ENCODE measurements at places on chromosomes 4 and X. TPM values are rescaled to one million over a fixed set of nuclear protein-coding genes. Genes with fewer than 3 reads are reported as not detected.

- H3K27ac ChIP-seq = peak overlapping the region; percentile 99
- H3K4me3 ChIP-seq = peak overlapping the region; percentile 96
- no peaks in the 10 kb centered on the region for H3K27me3 ChIP-seq
- H3K4me1 ChIP-seq = peaks cover 26% of the 10 kb centered on the region
Measured at GRCh38 chrX:123962006-123962467, 531 bp downstream of the STAG2 start.

DNA sequence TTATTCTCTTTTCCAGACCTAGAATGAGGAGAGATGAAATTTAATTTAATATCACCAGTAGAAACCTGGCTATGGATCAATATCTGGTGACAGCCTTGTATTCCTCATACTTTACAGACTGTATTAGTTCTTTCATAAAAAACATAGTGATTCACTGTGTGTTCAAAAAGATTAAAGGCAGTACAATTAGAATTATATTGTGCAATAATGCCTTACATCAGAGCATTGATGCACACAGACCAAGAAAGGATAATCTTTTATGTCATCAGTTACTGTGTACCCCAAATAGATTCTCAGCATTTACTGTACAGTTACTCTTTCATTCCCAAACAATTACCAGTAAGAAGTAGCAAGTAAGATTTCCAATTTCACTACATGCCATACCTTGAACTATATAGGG lies 260.5 kb upstream of the ANXA10 start:
- no peak overlapping the region for H3K4me3 ChIP-seq
- H3K4me1 ChIP-seq = no peaks in the 10 kb centered on the region
- no peak for DNase-seq

DNA sequence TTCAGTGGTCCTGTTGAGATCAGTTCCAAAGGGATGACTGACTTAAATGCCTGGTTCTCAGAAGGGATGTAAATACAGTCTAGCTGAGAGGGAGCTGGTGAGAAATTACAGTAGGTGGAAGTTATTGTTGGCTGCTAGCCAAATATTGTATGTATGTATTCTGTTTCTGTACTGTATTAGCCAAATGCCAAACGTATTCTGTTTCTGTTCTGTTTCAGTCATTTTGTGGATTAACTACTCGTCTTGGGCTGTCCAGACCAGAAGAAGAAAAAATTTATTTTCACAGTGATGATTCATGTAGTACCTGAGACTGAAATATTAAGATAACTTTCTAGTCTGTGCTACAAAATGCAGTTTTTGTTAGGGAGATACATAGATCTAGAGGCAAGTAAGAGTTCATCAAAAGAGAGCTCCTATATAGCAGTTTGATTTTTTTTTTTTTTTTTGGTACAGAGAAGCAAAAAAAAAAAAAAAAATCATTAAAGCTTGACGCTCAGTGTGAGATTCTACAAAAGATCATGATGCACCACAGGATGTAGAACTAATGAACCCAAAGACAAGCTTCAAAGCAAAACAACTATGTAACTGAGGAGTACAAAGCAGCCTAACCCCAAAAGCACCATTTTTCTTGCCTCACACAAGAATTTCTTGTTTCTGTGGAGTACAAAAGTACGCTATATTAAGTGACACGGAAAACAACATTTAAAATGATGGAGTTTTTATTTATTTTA lies 54.8 kb downstream of the CASP6 start:
- H3K36me3 ChIP-seq = peaks cover 20% of the 10 kb centered on the region
- peaks cover 45% of the 10 kb centered on the region for H3K4me1 ChIP-seq

GRCh38 chr4:69781458-69782418 lies 21.3 kb upstream of the SULT1B1 start:
- H3K27ac ChIP-seq = no peak overlapping the region
- H3K36me3 ChIP-seq = peaks cover 1% of the 10 kb centered on the region
- no peaks in the 10 kb centered on the region for H3K27me3 ChIP-seq
- no peak for DNase-seq
- H3K4me1 ChIP-seq = no peaks in the 10 kb centered on the region
- H3K4me3 ChIP-seq = no peak overlapping the region

DNA sequence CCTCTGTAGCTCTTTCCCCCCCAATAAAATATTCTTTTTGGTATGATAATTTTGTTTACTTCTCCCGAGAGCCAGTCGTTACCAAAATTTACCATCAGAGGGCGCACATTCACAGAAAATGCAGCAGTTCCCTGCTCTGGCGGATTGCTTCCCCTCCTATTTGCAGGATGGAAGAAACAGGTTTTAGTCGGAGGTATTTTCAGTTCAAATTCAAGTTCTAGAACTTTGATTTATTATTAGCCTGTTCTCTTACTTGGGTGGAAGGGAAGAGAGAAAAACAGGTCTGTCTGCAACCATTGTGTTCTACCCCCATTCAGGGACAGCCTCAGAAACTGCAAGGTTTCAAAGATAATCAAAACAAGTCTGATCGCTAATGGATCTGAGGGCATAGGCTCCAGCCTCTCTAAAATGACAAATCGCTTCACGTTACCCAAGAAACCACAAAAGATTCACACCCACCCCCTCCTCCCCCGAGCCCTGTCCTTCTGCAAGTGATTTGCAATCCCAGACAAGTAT lies 263.8 kb upstream of the RPS6KA3 start:
- no peak overlapping the region for H3K27ac ChIP-seq
- no peaks in the 10 kb centered on the region for H3K36me3 ChIP-seq
- peaks cover 2% of the 10 kb centered on the region for H3K4me1 ChIP-seq

CT45A3 gene
- not detected for total RNA-seq

DNA sequence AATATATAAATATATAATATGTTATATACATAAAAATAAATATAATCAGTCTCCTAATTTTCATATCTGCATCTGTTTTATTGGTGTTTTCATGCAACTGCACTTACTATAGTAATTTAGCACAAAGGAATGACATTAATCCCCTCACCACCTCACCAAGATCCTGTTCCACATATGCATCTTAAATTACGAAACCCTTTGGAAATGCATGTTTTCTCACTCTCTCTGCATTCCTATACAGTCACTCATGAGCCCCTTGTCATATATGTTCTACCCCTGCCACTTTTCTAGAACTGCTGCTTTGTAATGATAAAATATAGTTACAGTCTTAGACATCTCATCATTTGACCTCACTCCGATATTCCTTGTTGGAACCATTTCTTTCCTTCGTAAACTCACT lies 728.7 kb upstream of the SLIT2 start:
- no peak overlapping the region for H3K4me3 ChIP-seq
- H3K27ac ChIP-seq = no peak overlapping the region
- DNase-seq = no peak
- no peaks in the 10 kb centered on the region for H3K4me1 ChIP-seq
- no peaks in the 10 kb centered on the region for H3K36me3 ChIP-seq

- no peak overlapping the region for H3K4me3 ChIP-seq
- H3K27me3 ChIP-seq = no peaks in the 10 kb centered on the region
- H3K4me1 ChIP-seq = peaks cover 20% of the 10 kb centered on the region
- no peaks in the 10 kb centered on the region for H3K36me3 ChIP-seq
- H3K27ac ChIP-seq = no peak overlapping the region
- peak; percentile 59 for DNase-seq
Measured at GRCh38 chr4:98794565-98795205, 134.2 kb downstream of the EIF4E start.

- DNase-seq = no peak
- no peak overlapping the region for H3K4me3 ChIP-seq
- H3K36me3 ChIP-seq = no peaks in the 10 kb centered on the region
- H3K27ac ChIP-seq = no peak overlapping the region
Measured at GRCh38 chr4:169051761-169052593, 41.9 kb upstream of the CBR4 start.

- no peaks in the 10 kb centered on the region for H3K27me3 ChIP-seq
- no peaks in the 10 kb centered on the region for H3K36me3 ChIP-seq
- no peak overlapping the region for H3K27ac ChIP-seq
- H3K4me1 ChIP-seq = no peaks in the 10 kb centered on the region
Measured at GRCh38 chr4:19438233-19438632, 813.5 kb upstream of the SLIT2 start.

DNA sequence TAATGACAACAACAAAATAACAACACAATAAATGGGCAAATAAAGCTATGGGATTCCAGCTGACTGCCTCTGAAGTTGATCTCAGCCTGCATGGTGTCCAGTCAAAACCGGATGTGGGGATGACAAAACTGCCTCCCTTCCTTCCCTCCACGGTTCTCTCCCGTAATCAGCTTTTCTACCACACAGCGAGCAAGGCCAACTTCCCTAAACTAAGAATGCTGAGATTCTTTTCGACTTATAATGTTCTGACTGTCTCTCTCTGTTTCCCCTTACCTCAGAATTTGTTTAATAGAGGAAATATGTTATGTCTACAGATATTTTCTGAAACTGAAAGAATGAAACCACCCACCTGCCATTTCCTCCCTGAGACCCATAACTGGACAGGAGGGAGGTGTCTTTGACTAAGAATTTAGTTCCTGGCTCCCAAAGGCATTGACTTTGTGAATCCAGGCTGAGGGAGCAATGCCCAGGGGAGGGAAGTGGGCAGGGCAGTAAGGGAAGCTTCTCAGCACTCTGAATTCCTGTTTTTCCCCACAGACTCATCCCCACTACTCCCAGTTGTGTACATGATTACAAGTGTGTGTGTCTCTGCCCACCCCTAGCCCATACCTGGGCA lies 1.0 kb upstream of the TLR1 start:
- DNase-seq = peak; percentile 70
- H3K27me3 ChIP-seq = no peaks in the 10 kb centered on the region
- H3K4me1 ChIP-seq = peaks cover 30% of the 10 kb centered on the region
- peaks cover 20% of the 10 kb centered on the region for H3K36me3 ChIP-seq
- peak overlapping the region; percentile 69 for H3K4me3 ChIP-seq

GRCh38 chrX:38249965-38250364 lies 29.3 kb upstream of the SRPX start:
- no peak overlapping the region for H3K27ac ChIP-seq
- H3K36me3 ChIP-seq = no peaks in the 10 kb centered on the region
- no peaks in the 10 kb centered on the region for H3K4me1 ChIP-seq
- no peaks in the 10 kb centered on the region for H3K27me3 ChIP-seq
- no peak for DNase-seq

DNA sequence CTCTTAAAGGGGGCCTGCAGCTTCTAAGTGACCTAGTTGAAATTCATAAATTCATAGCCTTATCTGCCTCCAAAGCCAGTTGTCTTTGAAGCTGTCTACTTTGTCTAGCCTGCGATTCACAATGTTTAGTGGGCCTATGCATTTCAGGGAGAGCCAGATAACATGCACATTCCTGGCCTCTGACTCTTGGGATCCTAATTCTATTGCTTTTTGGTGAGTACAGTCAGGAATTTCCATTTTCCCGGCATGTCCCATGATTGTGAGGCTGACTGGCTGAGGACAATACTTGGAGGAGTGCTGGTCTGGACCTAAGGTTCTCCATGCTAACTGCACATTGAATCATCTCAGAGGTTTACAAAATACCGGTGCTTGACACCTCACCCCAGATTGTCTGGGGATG lies 155.0 kb downstream of the MSL3 start:
- DNase-seq = no peak
- no peaks in the 10 kb centered on the region for H3K36me3 ChIP-seq
- H3K27me3 ChIP-seq = peaks cover 2% of the 10 kb centered on the region
- no peak overlapping the region for H3K4me3 ChIP-seq
- peaks cover 1% of the 10 kb centered on the region for H3K4me1 ChIP-seq
- H3K27ac ChIP-seq = no peak overlapping the region

DNA sequence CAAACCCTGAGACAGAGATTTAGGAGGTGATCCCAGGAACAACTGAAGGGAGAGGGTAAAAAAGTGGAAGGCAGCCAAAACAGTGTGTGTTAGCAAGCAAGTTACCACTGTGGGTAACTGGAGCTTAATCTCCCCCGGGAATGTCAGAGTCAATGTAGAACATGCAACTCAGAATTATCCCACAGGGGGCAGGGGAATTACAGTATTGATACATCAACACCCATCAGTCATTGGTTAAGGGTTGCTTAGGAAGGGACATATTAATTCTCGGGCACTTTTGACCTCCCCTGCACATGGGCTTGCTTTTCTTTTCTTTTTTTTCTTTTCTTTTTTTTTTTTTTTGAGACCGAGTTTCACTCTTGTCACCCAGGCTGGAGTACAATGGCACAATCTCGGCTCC lies 29.3 kb downstream of the CXorf58 start:
- H3K4me1 ChIP-seq = peaks cover 8% of the 10 kb centered on the region
- no peak for DNase-seq
- no peaks in the 10 kb centered on the region for H3K36me3 ChIP-seq
- H3K4me3 ChIP-seq = no peak overlapping the region
- H3K27ac ChIP-seq = no peak overlapping the region
- no peaks in the 10 kb centered on the region for H3K27me3 ChIP-seq

DNA sequence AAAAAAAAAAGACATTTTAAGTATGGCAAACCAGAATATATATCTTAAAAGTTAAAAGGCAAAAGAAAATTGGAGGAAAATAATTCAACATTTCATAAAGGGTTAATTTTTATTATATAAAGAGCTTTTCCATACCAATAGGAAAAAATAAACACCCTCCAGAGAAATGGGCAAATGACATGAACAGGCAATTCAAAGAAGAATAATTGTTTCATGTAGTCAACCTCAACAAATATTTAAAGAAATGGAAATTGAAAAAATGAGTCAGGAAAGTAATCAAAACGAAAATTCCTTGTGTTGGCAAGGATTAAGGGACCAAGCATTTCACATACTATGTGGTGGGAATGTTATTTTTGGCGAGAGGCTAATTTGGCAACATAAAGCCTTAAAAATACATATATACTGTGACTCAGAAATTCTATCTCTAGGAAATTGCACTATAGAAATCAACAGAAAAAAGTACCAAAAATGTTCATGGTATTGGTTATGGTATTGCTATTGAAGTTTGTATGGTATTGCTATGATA lies 87.6 kb downstream of the HAUS3 start:
- no peaks in the 10 kb centered on the region for H3K4me1 ChIP-seq
- no peak for DNase-seq
- no peak overlapping the region for H3K4me3 ChIP-seq
- no peaks in the 10 kb centered on the region for H3K36me3 ChIP-seq
- H3K27ac ChIP-seq = no peak overlapping the region
- H3K27me3 ChIP-seq = no peaks in the 10 kb centered on the region

CWH43 gene
- total RNA-seq = not detected

DNA sequence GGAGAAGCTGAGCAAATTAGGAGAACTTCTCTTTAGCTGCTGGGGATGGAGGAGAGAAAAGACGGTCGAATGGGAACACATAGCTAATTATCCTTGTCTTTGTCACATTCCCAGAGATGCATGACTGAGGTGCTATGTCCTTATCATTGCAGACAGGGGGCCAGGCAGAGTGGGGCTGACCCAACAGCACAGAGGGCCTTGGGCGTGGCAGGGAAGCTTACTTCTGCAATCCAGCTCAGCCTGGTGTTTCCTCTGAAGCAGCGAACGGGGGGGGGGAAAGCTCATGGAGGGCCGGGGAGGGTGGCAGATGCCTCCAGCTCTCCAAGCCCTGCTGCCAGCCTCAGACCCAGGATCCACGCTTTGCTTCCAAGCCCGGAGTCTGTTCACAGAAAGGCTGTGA lies 50.8 kb upstream of the HOPX start:
- no peak for DNase-seq
- H3K4me3 ChIP-seq = no peak overlapping the region
- H3K36me3 ChIP-seq = no peaks in the 10 kb centered on the region
- no peak overlapping the region for H3K27ac ChIP-seq
- H3K27me3 ChIP-seq = no peaks in the 10 kb centered on the region
